ENCODE measurements at places on chromosomes 6 and 20.

- peak; percentile 53 for DNase-seq
Measured at GRCh38 chr20:58619077-58619863, 31.8 kb upstream of the STX16 start.

DNA sequence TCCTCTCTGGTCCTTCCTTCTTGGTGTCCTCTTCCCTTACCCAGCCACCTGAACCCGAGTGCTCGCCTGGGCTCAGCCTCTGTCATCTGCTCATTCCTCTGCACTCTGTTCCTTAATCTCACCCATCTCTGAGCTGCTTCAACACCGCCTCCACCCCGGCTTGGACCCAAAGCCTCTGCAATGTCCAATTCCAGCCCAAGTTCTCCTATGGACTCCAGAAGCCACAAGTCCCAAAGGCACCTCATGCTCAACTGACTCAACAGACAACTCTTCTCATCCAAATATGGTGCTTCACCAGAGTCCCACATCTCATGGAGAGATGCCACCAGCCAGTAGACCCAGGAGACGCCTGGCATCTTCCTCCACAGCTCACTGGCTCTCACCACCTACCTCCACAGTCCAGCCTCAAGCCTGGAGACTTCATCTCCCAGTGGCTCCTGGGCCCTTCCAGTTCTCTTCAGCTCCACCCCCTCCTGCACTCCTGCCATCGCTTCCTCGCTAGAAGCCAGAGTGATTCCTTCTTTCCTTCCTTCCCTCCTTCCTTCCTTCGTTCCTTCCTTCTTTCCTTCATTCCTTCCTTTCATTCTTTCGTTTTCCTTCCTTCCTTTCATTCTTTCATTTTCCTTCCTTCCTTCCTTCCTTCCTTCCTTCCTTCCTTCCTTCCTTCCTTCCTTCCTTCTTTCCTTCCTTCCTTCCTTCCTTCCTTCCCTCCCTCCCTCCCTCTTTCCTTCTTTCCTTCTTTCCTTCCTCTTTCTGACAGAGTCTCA is 40.9 kb upstream of the NNAT start:
- DNase-seq = no peak

GRCh38 chr20:20002101-20002998 is 14.8 kb upstream of the NAA20 start:
- no peak for DNase-seq

DNA sequence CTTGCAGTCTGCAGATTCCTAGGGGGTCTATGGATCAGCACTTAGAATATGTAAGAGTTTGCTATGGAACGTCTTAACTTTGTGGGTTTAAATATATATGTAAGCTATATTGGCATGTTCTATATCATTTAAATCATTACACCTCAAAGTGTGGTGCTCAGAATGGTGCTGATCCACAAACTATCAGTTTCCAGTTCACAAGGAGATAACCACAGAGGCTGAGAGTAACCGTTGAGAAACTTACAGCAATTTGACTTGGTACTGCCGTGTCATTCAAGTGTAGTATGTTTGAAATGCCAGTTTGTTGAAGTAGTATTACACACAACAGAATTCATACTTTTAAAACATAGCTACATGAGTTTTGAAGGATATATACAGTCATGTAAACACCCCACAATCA is 279.7 kb downstream of the FARS2 start:
- DNase-seq = no peak

- DNase-seq = no peak
Measured at GRCh38 chr20:32752458-32753250, 9.4 kb upstream of the COMMD7 start.

DNA sequence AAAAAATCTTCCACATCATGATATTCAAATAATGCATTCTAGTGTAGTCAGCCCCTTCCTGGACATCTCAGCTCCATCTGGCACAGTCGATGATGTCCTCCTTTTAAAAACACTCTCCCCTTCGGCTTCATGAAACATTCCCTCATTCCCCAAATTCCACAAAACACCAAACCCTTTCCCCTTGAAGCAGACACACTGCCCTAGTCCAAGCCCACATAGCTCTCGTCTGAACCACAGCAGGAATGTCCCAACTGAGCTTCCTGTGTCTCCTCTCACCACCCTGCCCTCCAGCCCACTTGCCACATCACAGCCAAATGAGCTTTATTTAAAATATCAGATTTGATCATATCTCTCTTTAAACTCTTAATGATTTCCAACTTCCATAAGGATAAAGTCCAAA is 106.4 kb upstream of the CARMIL1 start:
- no peak for DNase-seq

DNA sequence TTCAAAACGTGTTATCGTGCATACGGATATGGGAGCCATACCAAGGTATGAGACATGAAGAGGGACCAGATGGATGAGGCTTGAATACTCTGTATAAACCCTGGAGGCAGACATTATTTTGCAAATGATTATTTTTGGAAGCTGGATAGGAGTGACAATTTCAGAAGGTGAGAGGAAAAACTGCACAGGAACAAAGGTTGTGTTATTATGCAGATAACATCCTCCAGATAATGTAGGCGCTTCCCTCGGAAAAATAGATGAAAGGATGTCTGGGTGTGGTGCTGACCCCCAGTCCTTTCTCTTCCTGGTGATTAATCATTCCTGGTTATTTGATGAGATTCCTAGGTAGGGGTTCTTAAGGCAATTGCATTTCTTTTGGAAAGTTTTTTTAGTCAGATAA is 36.4 kb upstream of the CD83 start:
- no peak for DNase-seq

DNA sequence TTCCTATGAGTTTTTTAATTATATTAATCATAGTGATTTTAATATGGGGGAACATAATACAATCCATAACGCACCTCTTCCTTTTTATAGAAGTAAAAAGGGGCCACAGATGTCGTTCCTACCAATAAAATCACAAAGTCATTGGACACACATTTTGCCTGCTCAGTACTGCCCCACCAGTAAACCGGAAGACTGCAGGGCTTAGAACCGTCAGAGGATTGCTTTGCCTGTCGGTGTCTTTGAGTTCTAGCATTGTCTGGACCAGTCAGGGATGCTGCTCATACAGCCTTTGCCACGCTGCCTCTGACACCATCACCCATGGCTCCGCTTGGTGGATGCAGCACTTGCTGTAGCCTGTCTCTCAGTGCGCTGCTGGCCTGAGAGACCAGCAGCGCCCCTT is 853.6 kb downstream of the C6orf118 start:
- DNase-seq = no peak

GRCh38 chr6:156413154-156413553 is 364.0 kb upstream of the ARID1B start:
- no peak for DNase-seq

DNA sequence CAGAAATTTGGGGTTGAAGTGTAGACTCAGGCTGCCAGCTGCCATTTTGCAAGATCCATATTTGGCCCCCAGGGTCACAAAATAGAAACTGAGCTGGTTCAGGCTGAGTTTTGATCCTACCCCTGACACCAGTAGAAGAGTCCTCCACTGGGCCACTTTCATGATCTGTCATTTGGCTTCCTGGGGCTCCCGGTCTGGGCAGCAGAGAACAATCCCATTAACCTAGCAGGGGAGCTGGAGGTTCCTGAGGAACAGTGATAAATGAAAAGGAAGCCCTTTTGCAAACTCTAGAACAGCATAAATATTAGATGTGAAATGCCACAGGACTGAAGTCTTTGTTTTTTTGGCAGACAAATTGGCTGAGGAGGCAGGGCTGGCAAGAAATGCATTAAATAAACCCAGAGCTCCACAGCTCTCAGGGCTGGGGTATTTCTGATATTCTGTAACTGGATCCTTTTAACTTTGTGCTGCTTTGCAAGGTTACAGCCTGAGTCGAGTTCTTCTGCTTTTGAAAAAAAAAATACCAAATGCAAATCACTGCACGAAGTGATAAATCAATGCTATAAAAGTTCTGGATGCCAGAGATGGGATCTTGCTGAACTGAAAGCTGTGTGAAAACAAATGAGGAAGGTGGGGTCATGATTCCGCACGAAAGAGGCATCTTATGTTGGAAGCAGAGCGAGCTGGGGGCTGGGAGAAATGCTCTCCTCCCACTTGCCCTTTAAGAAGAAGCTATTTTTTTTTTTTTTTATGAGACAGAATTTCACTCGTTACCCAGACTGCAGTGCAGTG is 64.4 kb downstream of the SULF2 start:
- DNase-seq = no peak

DNA sequence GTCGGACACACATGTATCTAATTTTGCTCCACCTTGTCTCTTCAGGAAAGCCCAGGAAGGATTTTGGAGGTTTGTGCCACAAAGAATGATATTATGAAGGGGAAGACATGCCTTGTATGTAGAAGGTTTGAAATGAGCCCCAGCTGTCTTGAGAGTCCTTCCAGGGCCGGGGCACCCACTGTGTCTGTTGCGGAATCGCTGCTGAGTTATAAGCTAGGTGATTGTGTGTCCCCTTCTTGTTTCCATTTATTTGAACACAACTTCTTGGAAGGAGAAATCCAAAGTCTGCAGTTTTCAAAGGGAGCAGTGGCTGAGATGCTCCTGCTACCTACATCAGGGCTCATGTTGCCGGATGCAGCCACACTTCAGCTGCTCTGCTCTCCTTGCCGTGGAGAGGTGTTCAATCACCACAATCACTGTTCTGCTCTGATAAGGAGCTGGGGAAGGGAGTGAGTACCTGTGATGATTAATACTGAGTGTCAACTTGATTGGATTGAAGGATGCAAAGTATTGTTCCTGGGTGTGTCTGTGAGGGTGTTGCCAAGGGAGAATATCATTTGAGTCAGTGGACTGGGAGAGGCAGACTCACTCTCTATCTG is 828.6 kb downstream of the QKI start:
- peak; percentile 10 for DNase-seq

DNA sequence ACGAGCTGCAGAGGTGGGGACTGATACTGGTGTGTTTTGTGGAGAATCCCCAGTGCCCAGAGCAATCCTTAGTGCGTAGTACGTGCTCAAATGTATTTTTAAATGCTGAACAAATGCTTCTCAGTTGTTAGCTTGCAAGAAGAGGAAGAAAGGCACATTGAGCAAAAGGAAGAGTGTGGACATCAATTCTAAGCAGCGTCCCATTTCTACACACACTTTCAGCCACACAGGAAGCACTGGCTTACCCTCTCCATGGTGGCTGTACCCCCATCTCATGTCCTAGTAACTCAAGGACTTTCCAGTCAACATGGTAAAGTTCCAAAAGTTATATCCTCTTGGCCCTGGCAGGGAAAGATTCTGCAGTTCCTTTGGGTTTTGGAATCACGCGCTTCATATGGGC is 98.8 kb upstream of the NXT1 start:
- DNase-seq = no peak

DNA sequence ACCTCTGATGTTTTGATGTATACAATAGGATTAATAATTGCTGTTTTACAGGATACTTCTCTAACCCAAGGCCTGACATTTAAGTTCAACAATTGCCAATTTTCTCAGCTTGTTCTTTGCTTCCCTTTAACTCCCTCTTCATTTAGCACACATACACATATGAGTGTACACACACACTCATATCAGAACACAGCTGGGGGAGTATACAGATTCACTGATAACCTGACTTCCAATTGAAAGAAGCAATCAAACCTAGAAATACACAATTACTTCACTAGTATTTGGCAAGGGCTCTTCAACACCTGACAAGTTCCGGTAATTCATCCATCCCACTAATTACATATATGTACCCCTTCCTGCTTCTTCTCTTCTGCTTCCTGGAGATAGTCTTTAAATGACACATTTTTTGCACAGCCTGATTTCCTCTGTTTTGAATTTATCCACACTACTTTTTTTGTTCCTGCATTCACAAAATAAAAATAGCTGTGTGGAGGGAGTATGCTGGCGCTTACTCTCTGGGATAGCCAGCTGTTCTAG is 11.2 kb downstream of the UST start:
- DNase-seq = no peak

GRCh38 chr6:36999751-37000125 is 5.7 kb upstream of the FGD2 start:
- no peak for DNase-seq

DNA sequence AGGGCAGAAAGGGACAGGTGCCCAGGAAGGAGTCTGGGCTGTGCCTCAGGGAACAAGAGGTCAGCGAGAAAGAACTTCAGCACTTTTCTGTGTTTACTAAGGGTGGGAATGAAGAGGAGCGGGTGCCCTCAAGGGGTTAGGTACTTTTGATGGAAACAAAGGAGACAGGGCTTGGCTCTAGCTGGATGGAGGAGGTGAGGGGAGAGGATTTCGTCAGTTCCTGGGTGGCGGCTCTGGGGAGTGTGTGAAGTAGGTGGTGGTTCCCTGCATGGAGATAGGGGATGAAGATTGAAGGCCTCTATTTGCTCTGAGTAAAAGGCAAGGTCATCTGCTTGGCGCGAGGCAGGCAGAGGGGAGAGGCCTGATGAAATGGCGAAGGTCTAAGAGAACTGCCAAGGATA is 40.0 kb upstream of the ANKRD60 start:
- no peak for DNase-seq

DNA sequence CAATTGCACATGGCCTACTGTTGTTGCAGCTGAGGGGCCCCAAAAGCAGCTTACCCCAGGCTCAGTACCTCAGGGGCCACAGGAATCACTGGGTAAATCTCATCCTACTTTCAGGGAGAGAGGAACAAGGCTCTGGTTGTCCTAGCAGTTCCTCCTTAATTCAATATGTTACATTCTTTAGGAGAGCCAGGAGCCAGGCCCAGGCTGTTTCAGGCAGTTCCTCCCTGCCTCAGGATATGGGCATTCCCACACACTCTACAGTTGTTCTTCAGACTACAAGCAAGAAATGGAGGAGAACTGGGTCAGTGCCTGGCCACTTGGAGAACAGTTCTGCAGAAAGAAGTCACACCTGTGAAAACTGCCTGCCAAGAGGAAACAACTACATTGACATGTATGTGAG is 9.6 kb upstream of the BTN3A2 start:
- DNase-seq = no peak

DNA sequence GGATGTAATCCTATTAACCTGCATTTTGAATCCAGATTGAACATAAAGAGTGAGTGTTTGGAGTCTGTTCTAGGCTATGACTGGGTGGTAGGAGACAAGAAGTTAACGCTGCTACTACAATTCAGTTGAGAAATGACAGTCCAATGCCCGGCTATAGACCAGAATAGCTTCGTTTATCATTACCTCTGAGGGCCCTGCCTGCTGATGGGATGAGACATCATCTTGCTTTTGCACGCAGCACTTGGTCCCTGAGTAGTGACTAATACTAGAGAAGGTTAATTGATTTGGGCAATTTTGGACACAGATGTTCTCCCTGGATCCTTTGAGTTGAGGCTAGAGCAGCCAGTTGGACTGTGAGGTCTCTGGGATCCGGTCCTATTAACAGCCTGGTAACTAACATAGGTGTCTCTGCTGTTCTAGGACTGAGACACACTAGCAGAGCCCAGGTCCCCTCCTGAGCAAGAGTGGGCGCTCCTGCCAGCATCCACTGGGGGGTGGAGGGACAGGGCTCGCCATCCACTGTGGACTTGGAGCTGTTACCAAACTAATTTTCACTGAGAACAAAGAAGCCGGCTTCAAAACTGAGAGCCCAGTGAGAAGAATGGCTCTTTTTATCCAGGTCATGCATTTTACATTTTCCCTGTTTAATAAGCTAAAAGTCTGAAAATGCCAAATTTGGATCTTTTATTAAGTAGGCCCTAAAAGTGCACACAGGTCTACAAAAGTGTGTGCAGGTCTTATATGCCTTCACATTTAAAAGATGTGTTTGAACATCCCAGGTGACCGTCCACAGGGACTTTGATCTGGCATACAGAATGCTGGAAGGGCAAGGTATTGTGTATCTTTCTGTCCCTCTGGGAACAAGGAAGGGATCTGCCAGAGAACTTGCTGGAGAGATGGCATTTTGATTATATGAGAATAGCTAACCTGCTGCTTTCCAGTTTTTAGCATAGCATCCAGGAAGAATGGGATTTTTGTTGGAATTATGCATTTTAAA is 212.5 kb downstream of the CDH4 start:
- no peak for DNase-seq

GRCh38 chr20:6575912-6576401 is 191.5 kb upstream of the BMP2 start:
- no peak for DNase-seq

Data from retina (tissue), 1 donor.